Activated T-helper 2 cell treated with anti-CD3 and anti-CD28 coated beads, Interferon-gamma antibody, Interleukin-2, Interleukin-4, amounts not matched to agents 10 μg/mL and 5 μg/mL and 100 μg/mL, durations not matched to agents 14 hours and 24 hours and 36 hours (primary cell): ENCODE measurements at places on chromosomes 5 and 9. TPM values are rescaled to one million over a fixed set of nuclear protein-coding genes. Genes with fewer than 3 reads are reported as not detected.
A peak's percentile ranks its signal among the peaks of the same experiment; 100 is the strongest.

DNA sequence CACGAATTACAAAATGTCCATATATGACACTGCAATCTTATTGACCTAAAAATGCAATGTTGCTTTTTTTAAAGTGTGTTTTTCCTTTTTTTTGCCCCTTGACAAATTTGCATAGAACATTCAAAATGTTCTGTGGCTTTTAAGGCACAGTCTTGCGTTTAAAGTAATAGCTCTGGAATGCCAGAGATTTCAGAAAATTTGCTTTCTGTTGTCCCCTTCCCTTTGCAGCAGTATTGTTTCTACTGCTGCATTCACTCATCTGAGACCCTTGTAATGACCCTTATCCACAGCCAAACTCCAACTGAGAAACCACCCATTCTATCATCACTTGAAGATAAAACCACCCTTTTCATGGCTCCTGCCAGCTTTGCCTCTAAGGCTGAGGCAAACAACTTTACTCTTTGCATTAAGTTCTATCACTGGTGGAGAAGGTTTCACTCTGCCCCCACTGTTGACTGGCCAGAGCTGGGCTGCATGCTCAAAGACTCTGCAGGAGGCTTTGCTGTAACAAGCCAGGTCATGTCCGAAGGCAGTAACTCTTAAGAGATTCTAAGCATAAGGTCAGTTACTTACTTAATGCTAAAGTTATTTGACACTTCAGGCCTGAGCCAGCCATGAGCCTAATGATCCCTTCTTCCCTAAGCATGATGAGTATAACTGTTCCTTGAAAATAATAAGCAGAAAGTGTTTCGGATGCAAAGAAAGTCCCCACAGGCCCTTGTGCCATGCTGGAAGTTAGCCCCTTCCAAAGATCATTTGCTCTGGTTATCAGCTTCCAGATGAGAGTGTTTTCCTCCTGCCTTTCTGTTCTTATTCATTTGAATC lies 101.9 kb downstream of the CD180 start:
- DNase-seq: no peak

Gene CYLC2
- total RNA-seq: not detected in 2 replicates

Gene IFNA8
- total RNA-seq: not detected in 2 replicates

Gene TAF11L11
- total RNA-seq: not detected in 2 replicates

Gene DOCK2
- 217 and 246 TPM in 2 replicates for total RNA-seq

- no peak for DNase-seq
These were observed 17.3 kb downstream of the LNPEP start for GRCh38 chr5:96952974-96953730.

Gene SYK
- total RNA-seq: 0.23 and 0.80 TPM in 2 replicates

Gene LCP2
- 239 and 254 TPM in 2 replicates for total RNA-seq

DNA sequence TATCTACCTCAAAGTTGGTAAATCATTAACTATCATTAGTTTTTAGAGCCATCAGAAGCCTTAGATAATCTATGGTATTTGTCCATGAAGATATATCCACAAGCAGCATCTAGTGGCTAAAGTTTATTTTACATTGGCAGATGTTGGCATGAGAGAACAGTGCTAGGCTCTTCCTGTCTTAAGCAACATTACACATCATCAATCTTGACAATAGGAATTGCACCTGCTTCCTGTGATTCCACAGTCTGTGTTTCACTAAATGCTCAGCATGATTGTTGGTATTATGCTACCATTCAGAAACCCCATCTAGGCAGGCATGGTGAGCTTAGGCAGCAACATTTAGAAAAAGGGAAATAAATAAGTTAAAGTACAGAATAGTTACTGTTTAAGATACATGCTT lies 246.6 kb downstream of the SLCO4C1 start:
- DNase-seq: no peak

Gene LHX2
- total RNA-seq: not detected in 2 replicates

GRCh38 chr5:132820162-132820754 lies 7.2 kb downstream of the SOWAHA start:
- peak; percentile 81 for DNase-seq

DNA sequence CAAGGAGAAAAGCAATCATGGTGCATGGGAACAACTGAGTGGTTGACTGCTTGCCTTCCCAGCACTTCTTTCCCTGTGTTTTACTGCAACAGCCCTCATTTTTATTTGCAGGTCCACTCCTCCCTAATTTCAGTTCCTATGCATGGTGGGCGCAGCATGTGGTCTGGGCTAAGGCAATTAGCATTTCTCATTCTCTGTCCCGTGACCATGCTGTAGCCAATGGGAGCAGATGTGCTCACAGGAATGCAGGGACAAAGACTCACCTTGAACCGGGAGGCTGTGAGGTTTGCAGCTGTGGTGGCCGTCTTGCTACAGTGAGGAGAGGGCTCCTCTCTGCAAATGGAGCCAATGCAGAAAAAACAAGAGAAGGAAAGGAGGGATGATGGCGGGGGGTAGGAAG lies 315.5 kb downstream of the SLIT3 start:
- no peak for DNase-seq
